Fibroblast of the aortic adventitia (primary cell): ENCODE measurements at places on chromosomes 2 and 18. TPM values are rescaled to one million over a fixed set of nuclear protein-coding genes. Genes with fewer than 3 reads are reported as not detected.

CACNB4 gene
- total RNA-seq = 4.8 and 7.5 TPM in 2 replicates

RGPD3 gene
- 0.41 and 0.45 TPM in 2 replicates for total RNA-seq

IL1RL1 gene
- total RNA-seq = 4.9 and 8.2 TPM in 2 replicates

UBXN4 gene
- total RNA-seq = 55.1 and 81.8 TPM in 2 replicates

ERFE gene
- 2.8 and 3.4 TPM in 2 replicates for total RNA-seq

CTAGE1 gene
- not detected in 2 replicates for total RNA-seq

PRKCE gene
- total RNA-seq = 12.5 and 17.9 TPM in 2 replicates

RNU2-63P gene
- total RNA-seq = not detected in 2 replicates

ARHGAP15 gene
- not detected in 2 replicates for total RNA-seq

LTBP1 gene
- total RNA-seq = 90.7 and 947 TPM in 2 replicates

FAHD2B gene
- total RNA-seq = 0.90 and 2.5 TPM in 2 replicates

DDX18 gene
- 30.9 and 48.3 TPM in 2 replicates for total RNA-seq

EPHA4 gene
- total RNA-seq = 13.9 and 26.7 TPM in 2 replicates
